Stomach (tissue), 19 donors: ENCODE measurements at places on chromosomes 12 and 14. TPM values are rescaled to one million over a fixed set of nuclear protein-coding genes. Genes with fewer than 3 reads are reported as not detected.

The FGF23 gene
- not detected for total RNA-seq

The KRT6A gene
- total RNA-seq = not detected

The CFAP73 gene
- not detected for total RNA-seq

The TMEM63C gene
- 8.8 TPM for total RNA-seq

The B4GALNT3 gene
- 275 TPM for total RNA-seq

The TAS2R43 gene
- not detected for total RNA-seq

The SLC39A2 gene
- total RNA-seq = not detected

The MRPS35 gene
- 50.1 TPM for total RNA-seq

The IL22 gene
- not detected for total RNA-seq

The CACNA2D4 gene
- 3.5 TPM for total RNA-seq

The NYNRIN gene
- total RNA-seq = 2.9 TPM

The NKX2-1 gene
- total RNA-seq = not detected

The SLC7A8 gene
- total RNA-seq = 1.2 TPM

The AP4S1 gene
- total RNA-seq = 7.2 TPM
